ENCODE measurements at places on chromosomes 7 and 10.

- DNase-seq, result no peak
These were observed 38.0 kb downstream of the FOXI2 start for GRCh38 chr10:127774766-127775559.

DNA sequence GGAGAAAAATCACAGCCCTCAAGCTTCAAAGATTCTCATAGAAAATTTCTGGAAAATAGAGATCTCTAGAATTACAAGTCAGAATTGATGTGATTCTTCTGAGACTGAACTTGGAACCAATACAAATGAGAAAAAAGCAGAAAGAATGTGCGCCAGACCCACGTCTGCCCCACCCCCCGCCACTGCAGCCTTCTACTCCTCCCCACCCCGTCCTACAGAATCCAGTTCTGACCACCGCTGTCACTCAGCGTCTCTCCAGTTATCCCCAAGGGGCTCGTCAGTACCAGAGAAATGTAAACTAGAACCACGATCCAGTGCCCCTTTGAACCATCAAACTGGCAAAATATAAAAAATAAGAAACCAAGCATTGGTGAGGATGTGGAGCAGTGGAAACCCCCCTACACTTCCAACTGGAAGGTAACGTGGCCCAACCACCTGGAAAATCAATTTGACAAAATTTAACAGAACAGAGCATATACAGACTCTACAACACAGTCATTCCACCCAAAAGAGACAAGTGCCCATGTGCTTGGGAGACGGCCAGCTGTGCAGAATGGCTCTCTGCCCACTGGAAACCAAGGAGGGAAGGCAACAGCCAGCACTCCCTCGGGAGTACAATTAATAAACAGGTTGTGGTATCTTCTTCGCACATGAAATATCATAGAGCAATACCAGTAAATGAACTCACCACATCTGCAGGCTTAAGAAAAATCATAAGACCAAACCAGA lies 397.9 kb downstream of the TNS3 start:
- no peak for DNase-seq

DNA sequence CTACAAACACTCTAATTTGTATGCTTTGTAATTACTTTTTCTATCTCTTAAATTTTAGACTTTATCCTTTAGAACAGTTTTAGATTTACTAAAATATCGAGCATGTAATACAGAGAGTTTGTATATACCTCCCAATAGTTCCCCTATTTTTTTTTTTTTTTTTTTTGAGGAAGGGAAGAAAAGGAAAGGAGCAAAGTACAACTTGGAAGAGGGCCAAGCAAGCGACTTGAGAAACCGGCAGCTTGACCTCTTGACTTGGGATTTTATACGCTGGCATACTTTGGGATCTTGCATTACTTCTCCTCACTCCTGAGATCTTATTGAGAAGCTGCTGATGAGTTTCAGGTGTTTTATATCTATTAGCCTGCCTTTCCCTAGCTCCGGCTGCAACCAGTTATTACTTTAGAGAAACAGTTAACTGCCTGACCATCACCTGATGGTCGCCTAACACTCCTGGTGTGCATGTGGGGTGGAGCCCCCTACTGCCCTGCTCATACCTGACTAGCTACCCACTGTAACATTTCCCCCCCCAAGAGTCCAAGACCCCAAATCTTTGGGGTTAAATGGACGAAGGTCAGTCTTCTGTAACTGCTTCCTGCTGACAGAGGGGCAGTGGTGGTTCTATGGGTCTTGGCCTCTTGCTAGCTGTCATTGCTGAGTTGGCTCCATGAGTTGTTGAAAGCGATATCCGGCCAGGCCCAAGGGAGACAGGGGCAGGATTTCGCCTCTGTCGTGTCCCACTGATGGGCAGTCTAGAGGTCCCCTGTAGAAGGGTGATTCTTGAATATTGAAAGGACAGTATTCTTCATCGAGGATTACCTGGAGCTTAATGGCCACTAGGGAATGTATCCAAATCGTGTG lies 28.5 kb downstream of the MKLN1 start:
- DNase-seq, result no peak

DNA sequence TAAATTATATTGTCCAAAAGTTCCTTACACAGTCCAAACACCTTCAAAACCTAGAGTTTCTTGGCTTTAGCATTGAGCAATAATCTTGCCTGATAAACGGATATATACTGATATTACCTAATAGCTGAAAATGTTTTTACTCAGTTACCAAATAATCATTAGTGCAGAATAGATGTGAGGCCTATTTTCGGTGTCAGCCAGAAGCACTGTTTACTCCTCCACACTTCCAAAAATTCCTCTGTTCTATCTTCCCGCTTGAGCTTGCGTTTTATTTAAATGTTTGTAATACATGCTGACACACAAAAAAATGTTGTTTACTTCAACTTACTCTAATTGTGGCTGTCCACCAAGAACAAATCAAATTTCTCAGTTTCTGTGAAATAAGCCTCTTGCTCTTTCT lies 606.2 kb upstream of the TEX47 start:
- DNase-seq, result no peak

DNA sequence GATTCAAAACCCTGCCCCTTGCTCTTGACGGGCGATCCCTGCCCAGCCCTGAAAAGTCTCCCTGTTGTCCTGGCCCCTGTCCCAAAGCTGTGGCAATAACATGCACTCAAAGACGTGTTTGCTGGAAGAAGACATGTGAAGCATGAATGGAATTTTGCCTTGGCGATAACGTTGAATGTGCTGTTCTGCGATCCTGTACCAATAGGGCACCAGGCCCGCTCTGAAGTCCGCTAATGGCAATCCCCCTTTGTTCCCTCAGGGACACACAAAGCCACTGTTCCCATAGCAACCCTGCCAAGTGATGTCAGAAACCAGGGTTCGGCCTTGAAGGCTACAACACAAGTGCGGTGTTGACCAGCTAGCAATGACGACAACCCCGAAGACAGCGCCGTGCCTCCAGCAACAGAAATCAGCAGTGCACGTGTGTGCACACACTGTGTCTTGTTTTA lies 284.6 kb downstream of the KLF6 start:
- DNase-seq, result no peak

- DNase-seq, result no peak
These were observed 312.6 kb downstream of the IPMK start for GRCh38 chr10:57955076-57955475.
